ENCODE measurements at places on chromosomes 12 and 14.

DNA sequence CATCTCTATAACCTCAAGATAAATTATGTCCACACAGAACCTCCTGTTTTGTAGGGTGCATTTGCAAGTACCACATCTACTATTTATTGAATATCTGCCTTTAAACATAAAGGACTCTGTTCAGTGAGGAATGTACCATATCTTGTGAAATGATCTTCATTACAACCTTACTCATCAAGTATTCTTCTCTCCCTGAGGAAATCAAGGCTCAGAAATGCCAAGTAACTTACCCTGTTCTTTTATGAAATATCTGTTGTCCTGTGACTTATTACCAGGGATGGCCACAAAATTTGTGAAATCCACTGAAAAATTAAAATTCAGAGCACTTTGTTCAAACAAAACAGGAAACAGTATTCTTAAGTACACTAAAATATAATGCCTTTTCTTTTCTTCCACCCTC is 366.7 kb downstream of the GALC start:
- no peak overlapping the region for H3K4me3 ChIP-seq
- no peaks in the 10 kb centered on the region for H3K36me3 ChIP-seq
- ATAC-seq = no peak
- H3K27me3 ChIP-seq = no peaks in the 10 kb centered on the region
- no peak overlapping the region for H3K27ac ChIP-seq

DNA sequence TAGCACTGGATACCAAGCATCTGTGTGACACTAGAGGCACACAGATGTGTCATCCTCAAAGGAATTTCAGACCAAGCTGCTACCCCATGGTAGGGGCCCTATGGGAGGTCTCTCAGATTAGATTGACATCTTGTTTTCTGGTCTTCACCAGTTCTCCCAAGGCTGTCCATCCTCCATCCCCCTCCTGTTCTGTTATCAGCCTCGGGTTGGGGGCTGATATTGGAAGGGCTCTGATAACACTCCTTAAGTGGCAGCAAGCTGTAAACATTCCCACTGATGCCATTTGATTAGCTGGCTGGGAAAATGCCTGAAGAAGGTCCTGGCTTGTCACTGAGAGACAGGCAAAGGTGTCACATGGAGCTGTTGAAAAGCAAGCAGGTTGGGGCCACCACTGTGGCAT is 185.9 kb upstream of the RBM19 start:
- H3K27ac ChIP-seq = no peak overlapping the region
- ATAC-seq = no peak
- no peaks in the 10 kb centered on the region for H3K4me1 ChIP-seq
- peaks cover 15% of the 10 kb centered on the region for H3K27me3 ChIP-seq

DNA sequence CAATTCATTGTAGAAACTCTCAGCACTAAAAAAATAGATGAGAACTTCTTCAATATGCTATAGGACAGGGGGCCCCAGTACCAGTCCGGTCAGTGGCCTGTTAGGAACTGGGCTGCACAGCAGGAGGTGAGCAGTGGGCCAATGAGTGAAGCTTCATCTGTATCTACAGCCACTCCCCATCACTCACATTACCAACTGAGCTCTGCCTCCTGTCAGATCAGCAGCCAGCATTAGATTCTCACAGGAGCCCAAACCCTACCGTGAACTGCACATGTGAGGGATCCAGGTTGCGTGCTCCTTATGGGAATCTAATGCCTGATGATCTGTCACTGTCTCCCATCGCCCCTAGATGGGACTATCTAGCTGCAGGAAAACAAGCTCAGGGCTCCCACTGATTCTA is 15.7 kb upstream of the ANO2 start:
- H3K27ac ChIP-seq = no peak overlapping the region
- H3K36me3 ChIP-seq = no peaks in the 10 kb centered on the region
- H3K4me1 ChIP-seq = no peaks in the 10 kb centered on the region
- H3K27me3 ChIP-seq = peaks cover 10% of the 10 kb centered on the region

- no peaks in the 10 kb centered on the region for H3K27me3 ChIP-seq
- no peaks in the 10 kb centered on the region for H3K36me3 ChIP-seq
- no peaks in the 10 kb centered on the region for H3K4me1 ChIP-seq
- ATAC-seq = no peak
These were observed 33.5 kb downstream of the PTPRO start for GRCh38 chr12:15355766-15356165.

GRCh38 chr12:113880988-113881962 is 84.8 kb downstream of the RBM19 start:
- no peaks in the 10 kb centered on the region for H3K36me3 ChIP-seq
- H3K4me1 ChIP-seq = no peaks in the 10 kb centered on the region
- no peak overlapping the region for H3K27ac ChIP-seq
- ATAC-seq = no peak
- no peaks in the 10 kb centered on the region for H3K27me3 ChIP-seq
- no peak overlapping the region for H3K4me3 ChIP-seq

GRCh38 chr12:89661706-89662330 is 46.8 kb downstream of the ATP2B1 start:
- H3K27me3 ChIP-seq = no peaks in the 10 kb centered on the region
- no peak for ATAC-seq
- H3K36me3 ChIP-seq = no peaks in the 10 kb centered on the region
- peaks cover 25% of the 10 kb centered on the region for H3K4me1 ChIP-seq
- H3K27ac ChIP-seq = no peak overlapping the region
- H3K4me3 ChIP-seq = no peak overlapping the region

DNA sequence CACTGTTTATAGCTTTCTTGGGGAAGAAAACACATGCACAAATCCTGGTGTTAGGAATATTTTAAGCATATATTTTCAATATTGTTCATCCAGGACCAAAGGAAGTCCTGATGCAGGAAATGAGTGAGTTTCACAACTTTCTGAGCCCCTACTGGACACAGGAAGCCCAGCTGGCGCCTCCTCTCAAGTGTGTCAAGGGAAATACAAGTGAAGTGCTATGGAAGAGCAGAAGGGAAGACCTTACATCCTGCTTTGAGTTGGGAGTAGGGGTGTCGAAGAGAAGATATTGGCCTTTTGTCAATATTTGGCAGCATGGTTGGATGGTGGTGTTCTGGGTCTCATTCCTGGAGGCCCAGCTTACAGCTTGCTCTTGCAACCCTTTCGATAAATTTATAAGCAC is 66.1 kb upstream of the ZDHHC17 start:
- no peaks in the 10 kb centered on the region for H3K4me1 ChIP-seq
- H3K27ac ChIP-seq = no peak overlapping the region
- H3K36me3 ChIP-seq = no peaks in the 10 kb centered on the region
- ATAC-seq = no peak

- H3K27me3 ChIP-seq = no peaks in the 10 kb centered on the region
- H3K36me3 ChIP-seq = no peaks in the 10 kb centered on the region
- H3K27ac ChIP-seq = no peak overlapping the region
- peak overlapping the region; percentile 29 for H3K4me3 ChIP-seq
- peak; percentile 66 for ATAC-seq
These were observed 21.6 kb upstream of the GPR132 start for GRCh38 chr14:105086833-105087307.

DNA sequence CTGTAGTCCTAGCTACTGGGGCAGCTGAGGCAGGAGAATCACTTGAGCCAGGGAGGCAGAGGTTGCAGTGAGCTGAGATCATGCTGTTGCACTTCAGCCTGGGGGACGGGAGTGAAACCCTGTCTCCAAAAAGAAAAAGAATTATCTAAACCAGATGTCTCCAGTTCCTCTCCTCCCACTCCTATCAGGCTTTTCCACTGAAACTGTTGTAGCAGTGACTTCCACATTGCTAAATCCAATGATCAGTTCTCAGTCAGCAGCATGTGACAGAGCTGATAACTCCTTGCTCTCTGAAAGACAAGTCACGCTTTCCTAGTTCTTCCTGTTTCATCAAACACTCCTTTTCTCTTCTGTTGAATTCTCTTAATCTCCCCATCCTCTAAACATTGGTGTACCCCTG is 8.6 kb downstream of the SLC38A6 start:
- peak; percentile 25 for ATAC-seq
- H3K27me3 ChIP-seq = no peaks in the 10 kb centered on the region
- peaks cover 88% of the 10 kb centered on the region for H3K36me3 ChIP-seq
- H3K4me1 ChIP-seq = no peaks in the 10 kb centered on the region
- H3K27ac ChIP-seq = no peak overlapping the region
- no peak overlapping the region for H3K4me3 ChIP-seq

GRCh38 chr14:72550513-72550912 is 343.4 kb downstream of the DPF3 start:
- no peak for ATAC-seq
- H3K36me3 ChIP-seq = no peaks in the 10 kb centered on the region
- H3K4me1 ChIP-seq = no peaks in the 10 kb centered on the region
- peaks cover 9% of the 10 kb centered on the region for H3K27me3 ChIP-seq

- no peak overlapping the region for H3K27ac ChIP-seq
- H3K4me1 ChIP-seq = no peaks in the 10 kb centered on the region
- H3K36me3 ChIP-seq = no peaks in the 10 kb centered on the region
These were observed 8.0 kb upstream of the NRXN3 start for GRCh38 chr14:78162202-78162601.
